Dermis blood vessel endothelial cell (primary cell): ENCODE measurements at places on chromosomes 4 and X. TPM values are rescaled to one million over a fixed set of nuclear protein-coding genes. Genes with fewer than 3 reads are reported as not detected.

The DNAAF6 gene
- not detected in 2 replicates for total RNA-seq

The EDA2R gene
- 1.1 and 1.9 TPM in 2 replicates for total RNA-seq

The ART3 gene
- not detected in 2 replicates for total RNA-seq

- DNase-seq: no peak
Measured at GRCh38 chr4:31918891-31919290, 1198.7 kb downstream of the PCDH7 start.

- DNase-seq: peak; percentile 96
Measured at GRCh38 chr4:98467627-98468072, 190.8 kb downstream of the TSPAN5 start.

GRCh38 chr4:176614793-176615192, 177.9 kb downstream of the VEGFC start:
- no peak for DNase-seq

DNA sequence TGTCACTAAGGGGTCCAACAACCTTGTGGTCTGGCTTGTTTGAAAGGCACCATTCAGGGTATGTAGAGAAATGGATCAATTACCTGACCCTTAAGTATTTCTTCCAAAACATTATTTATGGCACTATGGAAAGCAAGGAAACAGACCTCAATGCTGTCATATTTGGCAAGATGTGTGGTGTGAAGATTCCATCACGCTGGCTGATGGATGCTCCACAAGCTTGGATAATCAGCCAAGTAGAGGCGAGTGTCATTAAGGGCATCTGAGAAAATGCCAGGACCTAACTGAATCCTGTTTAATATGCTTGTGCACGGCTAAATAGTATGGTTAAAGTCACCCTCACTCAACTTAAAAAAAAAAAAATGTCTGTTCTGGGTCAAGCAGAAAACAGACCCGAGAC, 120.7 kb downstream of the COMMD8 start:
- DNase-seq: no peak

DNA sequence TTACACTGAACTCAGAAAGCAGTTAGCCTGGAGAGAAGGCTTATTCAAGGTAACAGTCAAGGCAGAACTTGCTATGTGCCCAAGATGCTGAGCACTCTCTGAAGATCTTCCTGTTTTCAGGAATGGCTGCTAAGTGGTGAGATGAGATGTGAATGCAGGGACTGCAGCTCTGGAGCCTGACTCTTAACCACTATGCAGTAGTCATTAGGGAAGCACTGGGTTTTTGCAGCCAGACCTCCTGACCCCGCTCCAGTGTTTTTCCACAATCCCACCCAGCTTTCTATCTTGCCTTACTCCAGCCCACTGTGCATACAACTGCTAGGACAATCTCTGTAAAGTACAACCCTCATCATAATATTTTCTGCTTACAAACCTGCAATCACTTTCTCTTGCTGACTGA, 95.2 kb upstream of the LNX1 start:
- no peak for DNase-seq

GRCh38 chrX:112832481-112833095, 8.0 kb downstream of the AMOT start:
- DNase-seq: no peak
